ENCODE measurements at places on chromosomes 4 and X.
A peak's percentile ranks its signal among the peaks of the same experiment; 100 is the strongest.

- no peak for DNase-seq
Measured at GRCh38 chr4:119663160-119663788, 34.7 kb upstream of the PDE5A start.

DNA sequence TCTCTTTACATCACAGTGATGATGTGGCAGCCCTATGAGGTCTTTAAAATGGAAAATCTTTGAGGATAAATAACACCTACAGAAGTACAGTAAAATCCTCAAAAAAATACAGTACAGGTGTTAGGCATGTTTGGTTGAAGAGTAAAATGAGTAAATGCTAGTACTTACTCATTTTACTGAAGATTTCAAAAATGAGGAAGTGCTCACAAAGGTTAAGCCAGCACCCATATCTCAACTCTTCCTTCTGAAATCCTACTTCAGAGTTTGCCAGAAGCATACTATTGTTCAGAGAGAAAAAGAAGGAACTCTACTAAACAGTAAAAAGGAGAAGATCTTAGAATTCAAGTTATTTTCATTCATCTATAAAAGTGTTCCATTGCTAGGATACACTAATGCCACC is 130.9 kb downstream of the CBR4 start:
- DNase-seq = no peak

GRCh38 chr4:157050561-157050960 is 25.4 kb upstream of the GLRB start:
- DNase-seq = peak; percentile 73

DNA sequence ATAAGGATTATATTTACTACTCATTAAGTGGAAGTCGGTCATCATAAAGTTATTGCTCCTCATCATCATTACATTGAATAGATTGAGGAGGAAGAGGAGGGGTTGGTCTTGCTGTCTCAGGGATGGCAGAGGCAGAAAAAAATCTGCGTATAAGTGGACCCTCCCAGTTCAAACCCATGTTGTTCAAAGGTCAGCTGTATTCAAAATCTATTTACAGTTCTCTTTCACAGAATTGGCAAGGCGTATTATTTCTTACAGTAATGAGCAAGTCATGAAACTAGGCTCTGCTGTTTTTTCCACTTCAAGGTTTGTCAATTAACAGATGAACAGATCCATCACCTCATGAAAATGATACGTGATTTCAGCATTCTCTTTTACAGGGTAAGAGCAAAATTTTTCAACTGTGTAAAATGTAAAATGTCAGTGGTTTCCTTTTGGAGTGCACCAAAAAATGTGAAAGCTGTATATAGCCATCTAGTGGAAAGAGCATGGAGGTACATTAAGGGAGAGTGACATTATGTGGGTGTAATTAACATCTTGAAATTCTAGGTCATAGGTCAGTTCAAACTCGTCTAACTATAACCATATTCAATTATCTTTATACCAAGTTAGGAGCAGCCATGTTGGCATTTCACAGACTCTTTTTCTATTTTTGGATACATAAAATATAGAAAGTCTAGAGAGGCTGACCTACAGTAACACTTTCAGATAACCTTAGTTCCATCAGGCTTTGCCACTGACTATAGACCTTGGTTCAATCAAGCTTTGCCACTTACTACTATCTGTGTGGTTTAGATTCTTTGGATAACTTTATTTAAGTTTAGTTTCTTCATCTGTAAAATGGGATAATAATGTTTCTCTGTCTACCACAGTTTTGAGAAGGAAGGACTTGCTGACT is 30.1 kb downstream of the NEIL3 start:
- DNase-seq = peak; percentile 15

- no peak for DNase-seq
Measured at GRCh38 chr4:138114434-138114833, 127.7 kb downstream of the SLC7A11 start.

- no peak for DNase-seq
Measured at GRCh38 chr4:99640676-99641075, 17.0 kb downstream of the C4orf54 start.

Data from NCI-H82 (cell line).